ENCODE measurements at places on chromosomes 3 and 15. TPM values are rescaled to one million over a fixed set of nuclear protein-coding genes. Genes with fewer than 3 reads are reported as not detected.

The LMAN1L gene
- total RNA-seq = not detected

The ZNF502 gene
- total RNA-seq = 1.8 TPM

The PAQR9 gene
- 4.0 TPM for total RNA-seq

The NUP210 gene
- 40.3 TPM for total RNA-seq

The ADAMTS17 gene
- total RNA-seq = 0.20 TPM

The PYGO1 gene
- total RNA-seq = 8.9 TPM
